Osteoblast (primary cell): ENCODE measurements at places on chromosomes 3 and 15. TPM values are rescaled to one million over a fixed set of nuclear protein-coding genes. Genes with fewer than 3 reads are reported as not detected.

The AHSG gene
- not detected in 2 replicates for total RNA-seq

The TMEM158 gene
- 4.7 and 9.0 TPM in 2 replicates for total RNA-seq

The CCR2 gene
- total RNA-seq = not detected in 2 replicates

The STAB1 gene
- total RNA-seq = 0.59 and 1.1 TPM in 2 replicates

The SLC27A2 gene
- not detected in 2 replicates for total RNA-seq

The SNAP23 gene
- total RNA-seq = 81.4 and 87.5 TPM in 2 replicates

The TMC3 gene
- total RNA-seq = not detected in 2 replicates

The DLEC1 gene
- total RNA-seq = under 0.01 and 0.29 TPM in 2 replicates

The TLR9 gene
- total RNA-seq = not detected in 2 replicates

The POC1A gene
- total RNA-seq = 1.8 and 3.2 TPM in 2 replicates
